Left colon (tissue), 2 donors: ENCODE measurements at places on chromosomes 4 and X.

DNA sequence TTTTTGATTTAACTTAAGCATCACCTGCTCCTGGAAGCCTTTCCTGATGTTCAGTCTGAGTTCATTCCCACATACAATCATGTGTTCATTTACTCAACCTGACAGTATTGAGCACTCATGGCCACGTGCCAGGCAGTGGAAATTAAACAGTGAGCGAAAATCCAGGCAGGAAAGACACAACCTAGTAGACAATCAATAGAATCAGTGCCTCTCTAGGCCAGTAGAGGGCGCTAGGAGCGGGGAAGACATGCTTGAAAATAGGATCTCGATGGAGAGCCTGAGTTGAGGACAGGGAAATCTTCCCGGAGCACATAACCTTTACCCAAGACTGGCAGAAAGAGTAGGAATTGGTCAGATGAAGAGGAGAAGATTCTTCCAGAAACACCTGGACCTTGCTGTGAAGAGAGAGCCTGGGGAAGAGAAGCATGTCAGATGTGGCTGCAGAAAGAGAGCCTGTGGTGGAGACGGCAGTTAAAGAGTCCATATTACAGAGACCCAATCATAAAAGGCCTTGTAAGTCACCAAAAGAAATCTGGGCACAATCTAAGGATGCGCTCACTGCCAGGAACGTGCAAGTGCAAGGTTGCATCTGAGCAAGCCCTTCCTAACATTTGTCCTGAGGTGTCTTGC, 103.5 kb downstream of the LDB2 start:
- DNase-seq, result peak; percentile 6

DNA sequence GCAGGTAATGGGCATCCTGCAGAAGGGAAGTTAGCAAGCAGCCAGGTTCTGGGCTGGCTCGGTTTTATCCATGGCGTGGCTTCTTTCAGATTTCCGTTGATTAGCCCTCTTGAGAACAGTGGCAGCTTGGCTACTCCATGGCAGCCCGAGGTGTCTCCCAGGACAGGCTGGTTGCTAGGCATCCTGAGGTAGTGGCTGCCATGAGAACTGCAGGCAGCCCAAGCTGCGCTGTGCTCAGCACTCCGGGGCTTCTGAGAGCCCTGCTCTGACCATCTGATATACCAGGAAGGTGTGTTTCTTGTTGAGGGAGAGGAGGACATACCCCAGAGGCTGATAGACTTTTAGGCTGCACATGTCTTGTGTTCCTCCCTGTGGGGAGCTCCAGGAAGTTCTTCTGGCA, 253.4 kb upstream of the CASK start:
- DNase-seq, result no peak

DNA sequence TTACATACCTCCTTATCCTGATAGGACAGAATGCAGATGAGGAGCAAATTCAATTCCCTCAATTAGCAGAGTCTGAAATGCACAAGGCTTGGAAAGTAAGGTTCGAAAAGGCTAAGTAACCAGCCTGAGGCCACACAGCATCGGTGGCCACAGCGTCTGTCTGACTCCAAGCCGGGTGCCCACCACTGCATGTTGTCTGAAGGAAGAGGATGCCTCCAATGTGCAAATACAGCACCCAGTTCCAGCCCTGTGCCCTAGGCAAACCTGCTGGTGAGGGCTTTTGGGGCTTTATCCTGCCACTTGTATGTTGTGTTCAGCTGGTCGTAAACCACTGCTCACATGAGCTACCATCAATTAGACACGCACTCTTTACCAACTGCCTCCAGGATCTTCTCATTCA, 48.6 kb upstream of the PPP2R2C start:
- DNase-seq, result no peak

DNA sequence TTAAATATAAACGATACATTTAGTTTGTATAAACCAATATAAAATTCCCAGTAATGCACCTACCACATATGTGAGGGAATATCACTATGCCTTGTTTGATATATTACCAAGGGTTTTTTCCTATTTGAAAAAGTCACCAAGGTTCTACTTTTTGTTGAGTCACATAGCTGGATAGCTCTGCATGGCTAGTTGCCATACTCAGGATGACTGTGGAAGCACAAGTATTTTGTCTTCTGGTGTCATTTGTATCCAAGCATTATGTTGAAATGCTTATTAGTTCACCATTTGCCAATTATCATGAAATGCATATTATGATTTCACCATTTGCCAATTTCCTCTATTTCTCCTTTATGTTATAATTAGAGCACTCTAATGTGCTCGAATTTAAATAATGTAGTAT, 162.7 kb upstream of the TTC29 start:
- DNase-seq, result no peak

DNA sequence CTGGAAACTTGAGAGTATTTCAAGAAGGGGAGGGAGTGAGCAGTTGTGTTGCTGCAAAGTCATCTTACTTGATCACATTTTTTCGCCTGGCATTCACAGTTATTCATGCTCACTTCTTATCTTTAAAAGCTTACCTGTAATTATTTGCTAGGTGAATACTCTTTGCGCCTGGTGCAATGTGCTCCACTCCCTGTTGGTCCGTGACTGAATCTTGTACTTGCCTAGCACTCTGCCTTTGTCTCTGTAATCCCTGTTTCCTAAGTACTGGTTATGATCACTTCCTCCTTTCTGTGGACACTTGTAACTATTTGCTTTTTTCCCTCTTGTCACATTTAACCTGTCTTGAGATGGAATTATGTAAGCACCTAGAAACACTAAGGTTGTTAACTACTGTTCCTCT, 5.8 kb downstream of the BMP2K start:
- DNase-seq, result no peak

DNA sequence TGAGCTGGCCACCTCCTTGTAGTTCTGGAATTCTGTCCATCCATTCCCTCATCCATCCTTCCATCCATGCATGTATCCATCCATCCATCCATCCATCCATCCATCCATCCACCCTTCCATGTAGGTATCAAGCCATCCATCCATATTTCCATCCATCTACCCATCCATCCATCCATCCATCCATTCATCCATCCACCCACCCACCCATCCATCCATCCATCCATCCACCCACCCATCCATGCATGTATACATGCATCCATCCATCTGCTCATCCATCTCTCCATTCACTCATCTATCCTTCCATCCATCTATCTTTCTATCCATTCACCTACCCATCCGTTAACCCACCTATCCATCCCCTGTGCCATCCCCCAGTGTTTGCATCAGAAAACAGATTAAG, 153.6 kb upstream of the STX18 start:
- DNase-seq, result no peak

GRCh38 chr4:26000274-26000950, 86.4 kb downstream of the SMIM20 start:
- DNase-seq, result no peak

GRCh38 chrX:124540474-124540873, 194.1 kb downstream of the SH2D1A start:
- DNase-seq, result no peak

DNA sequence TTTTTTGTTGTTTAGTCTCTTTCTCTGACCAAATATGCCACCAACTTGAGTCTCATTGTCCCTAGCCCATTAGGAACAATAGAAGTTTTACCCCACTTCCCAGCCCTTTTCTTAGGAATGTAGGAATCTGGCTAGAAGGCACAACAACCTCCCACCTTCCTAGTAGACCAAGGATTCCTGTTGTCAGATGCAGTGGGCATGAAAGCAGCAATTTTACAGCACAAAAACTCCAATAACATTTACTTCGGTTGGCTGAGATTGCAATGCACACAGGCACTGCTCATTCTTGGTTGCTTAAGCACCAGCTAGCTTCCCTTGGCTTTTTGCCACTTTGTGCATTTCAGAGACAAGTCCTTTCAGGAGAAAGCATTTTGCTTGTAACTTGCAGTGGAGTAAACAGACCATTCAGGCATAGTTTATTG, 312.8 kb downstream of the TENM3 start:
- DNase-seq, result no peak

- no peak for DNase-seq
These were observed 64.5 kb downstream of the CDS1 start for GRCh38 chr4:84647312-84647884.

DNA sequence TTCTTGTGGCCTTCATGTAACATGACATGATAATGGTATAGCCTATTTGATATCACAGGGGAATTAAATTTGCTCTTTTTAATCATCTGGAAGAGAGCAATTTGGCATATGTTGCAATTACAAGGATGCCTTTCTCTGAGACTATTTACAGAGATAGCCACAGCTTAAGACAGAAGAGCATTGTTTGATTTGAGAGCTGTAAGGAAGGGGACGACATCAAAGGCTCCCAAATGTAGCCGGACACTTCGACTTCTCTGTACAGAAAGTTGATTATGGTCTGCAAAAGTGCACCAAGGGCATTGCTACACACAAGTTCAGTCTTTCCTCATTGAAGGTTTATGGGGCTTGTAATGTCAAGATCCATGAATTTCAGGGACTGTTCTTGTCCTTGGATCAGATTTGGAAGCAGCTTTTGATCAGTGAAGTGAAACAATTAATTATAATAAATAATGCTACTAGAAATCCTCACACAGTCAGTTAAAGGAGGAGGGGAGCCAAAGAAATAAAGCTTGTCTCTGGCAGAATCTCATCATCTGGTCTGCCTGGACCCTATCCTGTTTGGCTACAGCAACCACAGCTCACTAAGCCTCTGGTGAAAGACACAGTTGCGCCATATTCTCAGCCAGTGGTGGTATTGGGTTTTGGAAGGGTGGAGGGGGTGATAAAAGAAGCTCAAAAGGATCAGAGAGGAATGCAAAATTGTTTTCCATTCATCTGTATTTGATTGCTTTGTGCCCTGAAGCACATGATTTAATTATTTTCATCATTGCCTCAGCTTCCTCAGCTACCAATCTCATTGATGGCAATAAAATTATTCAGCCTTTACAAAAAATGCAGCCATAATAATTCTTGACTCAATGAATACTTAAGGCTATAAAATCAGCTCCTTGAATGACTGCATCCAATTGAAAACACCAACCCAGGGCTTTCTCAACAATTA, 654.3 kb upstream of the LCORL start:
- DNase-seq, result no peak

DNA sequence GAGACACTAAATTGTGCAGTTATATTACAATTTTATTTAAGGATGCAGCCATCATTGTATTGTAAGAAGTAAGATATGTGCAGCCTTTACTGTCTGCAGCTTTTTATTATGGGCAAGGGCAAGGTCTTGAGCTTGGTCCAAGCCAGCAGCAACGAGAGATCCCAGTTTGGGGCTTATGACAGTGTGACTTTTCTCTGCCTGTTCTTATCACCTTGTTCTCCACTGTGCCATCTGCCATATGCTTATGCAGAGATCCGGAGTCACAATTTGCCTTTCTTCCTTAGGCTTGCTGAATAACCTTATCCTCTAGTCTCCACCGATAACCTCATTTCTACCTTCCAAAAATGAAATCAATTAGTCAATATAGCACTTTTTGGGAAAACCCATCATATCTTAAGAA, 30.4 kb downstream of the MAPK10 start:
- DNase-seq, result no peak

GRCh38 chr4:113179996-113180395, 130.5 kb downstream of the ANK2 start:
- DNase-seq, result no peak

GRCh38 chrX:50768801-50769200, 45.2 kb downstream of the SHROOM4 start:
- no peak for DNase-seq

GRCh38 chrX:81114757-81115156, 87.0 kb downstream of the HMGN5 start:
- no peak for DNase-seq

DNA sequence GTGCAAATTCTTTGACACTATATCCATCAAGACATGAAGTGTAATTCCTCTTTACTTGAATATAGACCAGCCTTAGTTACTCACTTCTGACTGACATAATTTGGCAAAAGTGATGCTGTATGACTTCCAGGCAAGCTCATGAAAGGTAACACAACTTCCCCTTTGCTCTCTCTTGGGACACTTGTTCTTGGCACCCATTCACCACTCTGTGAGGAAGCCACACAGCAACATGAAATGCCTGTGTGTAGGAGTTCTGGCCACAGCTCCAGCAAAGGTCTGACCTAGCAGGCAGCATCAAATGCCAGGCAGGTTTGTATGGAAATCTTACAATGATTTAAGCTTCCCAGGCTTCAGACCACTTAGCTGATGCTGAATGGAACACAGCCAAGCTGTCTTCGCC, 280.3 kb downstream of the PDHA2 start:
- DNase-seq, result no peak

- DNase-seq, result no peak
These were observed 23.0 kb downstream of the GABRA3 start for GRCh38 chrX:152428120-152428519.

DNA sequence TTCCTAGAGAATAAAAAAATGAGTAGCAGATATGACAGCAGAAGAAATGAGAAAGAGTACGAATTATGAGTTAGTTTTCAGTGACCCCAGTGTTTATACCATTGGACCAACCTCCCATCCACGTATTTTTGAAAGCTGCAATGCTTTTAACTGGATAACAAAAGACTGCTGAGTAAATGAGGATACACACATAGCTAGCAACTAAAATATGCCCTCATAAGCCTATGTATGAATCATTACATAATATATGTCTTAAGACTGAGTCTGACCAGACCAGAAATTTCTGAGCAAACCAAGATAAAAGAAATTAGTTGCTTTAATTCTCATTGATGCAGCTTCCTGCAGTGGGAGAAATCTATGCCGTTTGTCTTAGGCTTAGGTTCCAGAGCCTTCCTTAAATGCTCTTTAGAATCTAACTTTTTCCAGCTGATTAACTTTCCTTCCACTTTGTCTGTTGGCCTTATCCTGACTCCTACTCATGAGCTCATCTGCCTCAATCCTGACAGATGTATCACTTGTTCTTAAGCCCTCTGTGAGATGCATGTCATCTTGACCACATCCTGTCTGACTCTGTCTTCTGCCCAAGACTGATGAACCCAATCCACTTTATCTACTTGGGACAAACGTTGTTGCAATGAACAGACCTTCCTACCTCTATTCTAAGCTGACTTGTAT, 301.4 kb upstream of the AADAT start:
- no peak for DNase-seq

DNA sequence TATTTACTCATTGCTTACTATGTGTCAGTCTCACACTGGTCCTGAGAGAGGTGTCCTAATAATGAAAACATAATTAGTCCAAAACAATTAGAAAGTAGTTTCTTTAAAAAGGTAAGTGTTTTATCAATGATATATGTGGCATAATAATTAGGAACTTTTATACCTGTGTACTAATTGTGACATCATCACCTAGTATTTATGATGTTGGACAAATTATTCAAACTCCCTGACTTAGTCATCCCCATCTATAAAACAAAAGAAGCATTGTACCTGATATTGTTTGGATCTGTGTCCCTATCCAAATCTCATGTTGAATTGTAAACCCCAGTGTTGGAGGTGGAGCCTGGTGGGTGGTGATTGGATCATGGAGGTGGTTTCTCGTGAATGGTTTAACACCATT, 15.8 kb upstream of the ARHGEF38 start:
- no peak for DNase-seq

- no peak for DNase-seq
These were observed 122.4 kb upstream of the NPY2R start for GRCh38 chr4:155085843-155086530.

GRCh38 chr4:13888112-13888511, 260.6 kb upstream of the BOD1L1 start:
- no peak for DNase-seq

GRCh38 chr4:17072483-17072882, 174.0 kb upstream of the LDB2 start:
- DNase-seq, result no peak

- no peak for DNase-seq
These were observed 115.1 kb downstream of the GALNTL6 start for GRCh38 chr4:171928336-171928735.

- no peak for DNase-seq
These were observed 3.7 kb upstream of the FAM241A start for GRCh38 chr4:112141366-112142138.
